ENCODE measurements at places on chromosomes 11 and 22.

DNA sequence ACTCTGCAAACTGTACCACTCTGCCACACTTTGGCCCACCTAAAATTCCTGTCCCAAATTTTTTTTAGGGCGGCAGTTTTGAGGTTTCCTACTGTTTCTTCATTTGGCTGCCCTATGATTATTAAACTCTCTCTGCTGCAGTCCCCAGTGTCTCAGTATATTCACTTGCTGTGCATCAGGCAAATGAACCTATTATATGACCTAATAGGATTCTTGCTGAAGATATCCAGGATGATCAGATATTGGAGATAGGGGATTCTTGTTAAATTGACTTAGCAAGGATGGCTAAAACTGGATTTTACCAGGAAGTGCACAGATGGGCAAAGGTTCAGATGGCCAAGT lies 410.8 kb upstream of the DDI1 start:
- no peak for DNase-seq

GRCh38 chr11:132910011-132910760 lies 622.1 kb downstream of the OPCML start:
- no peak for DNase-seq

DNA sequence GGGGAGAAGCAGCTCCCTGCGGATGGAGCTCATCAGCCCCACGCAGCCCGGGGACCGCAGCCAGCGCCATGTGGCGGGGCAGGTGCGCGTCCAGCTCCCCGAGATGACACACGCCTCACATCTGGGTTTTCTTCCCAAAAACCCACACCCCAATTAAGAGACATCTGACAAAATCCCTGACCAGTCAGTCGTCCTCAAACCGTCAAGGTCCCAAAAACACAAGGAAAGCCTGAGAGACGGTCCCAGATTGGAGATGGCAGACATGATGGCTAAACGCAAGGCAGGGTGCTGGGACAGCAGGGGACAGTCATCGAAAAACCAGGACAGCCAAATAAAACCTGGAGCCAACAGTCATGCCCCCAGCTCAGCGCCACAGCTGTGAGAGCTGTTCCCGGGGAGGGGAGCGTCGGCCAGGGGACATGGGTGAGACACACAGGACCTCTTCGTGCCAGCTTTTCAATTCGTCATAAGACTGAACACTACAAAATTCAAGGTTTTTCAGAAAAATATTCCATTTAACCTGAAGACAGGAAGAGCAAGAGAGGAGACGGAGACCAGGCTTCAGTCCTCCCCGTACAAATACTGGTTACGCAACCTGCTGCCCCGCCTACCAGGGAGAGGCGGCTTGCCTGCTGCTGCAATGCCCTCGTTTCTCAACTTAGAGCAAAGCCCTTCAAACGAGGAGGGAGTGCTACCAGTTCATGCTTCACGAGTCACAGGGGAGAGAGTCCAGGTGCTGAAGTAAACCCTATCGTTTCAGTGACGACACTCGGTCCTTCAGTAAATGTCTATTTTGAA lies 10.5 kb downstream of the TOLLIP start:
- DNase-seq = peak; percentile 85

DNA sequence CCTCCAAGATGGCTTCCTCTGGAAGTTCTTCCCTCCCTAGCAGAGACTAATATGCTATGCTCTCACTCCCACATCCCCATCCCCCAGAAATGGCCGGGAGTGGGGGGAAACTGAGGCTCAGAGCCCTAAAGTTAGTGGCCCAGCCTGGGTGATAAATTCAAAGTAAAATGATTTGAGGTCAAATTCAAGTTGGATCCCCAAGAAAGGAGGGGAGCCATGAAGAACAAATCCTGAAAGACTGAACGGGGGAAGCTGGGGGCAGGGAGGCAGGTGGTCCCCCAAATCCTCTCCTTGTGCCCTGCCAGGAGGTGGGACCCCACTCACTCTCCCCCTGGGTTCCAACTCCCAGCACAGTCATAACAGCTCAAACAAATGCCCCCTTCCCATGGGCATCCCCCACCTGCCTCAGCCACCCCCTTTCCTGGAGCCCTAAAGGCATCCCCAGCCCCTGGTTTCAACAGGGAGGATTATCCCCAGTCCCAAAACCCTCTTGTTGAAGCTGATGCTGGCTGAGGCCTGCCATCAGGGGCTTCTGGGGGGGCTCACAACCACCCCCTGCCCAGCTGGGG lies 1.1 kb downstream of the CBX6 start:
- DNase-seq = no peak

- no peak for DNase-seq
Observed at GRCh38 chr11:67370351-67371076, 2.9 kb downstream of the CLCF1 start.

GRCh38 chr11:102553835-102554282 lies 23.3 kb upstream of the MMP7 start:
- DNase-seq = peak; percentile 26

DNA sequence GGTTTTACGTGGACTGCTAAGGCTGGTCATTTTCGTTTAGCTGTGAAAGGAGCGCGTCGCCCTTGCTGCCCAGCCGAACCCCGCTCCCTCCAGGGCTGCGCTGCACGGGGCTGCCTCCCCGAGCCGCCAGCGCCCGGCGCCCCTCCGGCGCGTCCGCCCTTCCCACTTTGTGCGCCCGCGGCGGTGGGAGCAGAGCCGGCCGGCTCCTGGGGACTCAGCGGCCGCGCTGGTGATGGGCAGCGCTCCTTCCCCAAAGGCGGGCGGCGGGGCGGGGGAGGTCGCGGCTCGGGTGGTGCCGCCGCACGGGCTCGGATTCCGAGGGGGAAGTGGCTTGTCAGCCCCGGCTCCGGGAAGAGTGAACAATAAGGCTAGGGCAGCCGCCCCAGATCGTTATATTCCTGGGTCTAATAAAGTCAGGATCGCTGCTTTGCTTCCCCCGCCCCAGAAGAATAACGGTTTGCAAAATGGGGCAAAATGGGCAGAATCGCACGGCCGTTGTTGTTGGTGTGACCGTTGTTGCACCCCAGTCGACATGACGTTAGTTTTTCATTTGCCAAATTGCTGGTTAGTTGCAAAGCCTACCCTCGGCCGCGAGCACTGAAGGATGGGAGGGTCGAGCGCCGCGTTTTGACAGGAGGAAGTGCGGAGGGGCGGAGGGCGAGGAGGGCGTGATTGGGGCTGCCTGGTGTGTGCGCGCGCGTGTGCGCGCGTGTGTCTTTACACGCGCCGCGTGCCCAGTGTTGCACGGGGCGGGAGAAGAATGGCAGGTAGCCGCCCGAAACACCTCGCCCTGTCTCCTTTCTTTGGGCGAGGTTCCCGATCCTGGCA lies 745 bp downstream of the NCAM1 start:
- DNase-seq = no peak

DNA sequence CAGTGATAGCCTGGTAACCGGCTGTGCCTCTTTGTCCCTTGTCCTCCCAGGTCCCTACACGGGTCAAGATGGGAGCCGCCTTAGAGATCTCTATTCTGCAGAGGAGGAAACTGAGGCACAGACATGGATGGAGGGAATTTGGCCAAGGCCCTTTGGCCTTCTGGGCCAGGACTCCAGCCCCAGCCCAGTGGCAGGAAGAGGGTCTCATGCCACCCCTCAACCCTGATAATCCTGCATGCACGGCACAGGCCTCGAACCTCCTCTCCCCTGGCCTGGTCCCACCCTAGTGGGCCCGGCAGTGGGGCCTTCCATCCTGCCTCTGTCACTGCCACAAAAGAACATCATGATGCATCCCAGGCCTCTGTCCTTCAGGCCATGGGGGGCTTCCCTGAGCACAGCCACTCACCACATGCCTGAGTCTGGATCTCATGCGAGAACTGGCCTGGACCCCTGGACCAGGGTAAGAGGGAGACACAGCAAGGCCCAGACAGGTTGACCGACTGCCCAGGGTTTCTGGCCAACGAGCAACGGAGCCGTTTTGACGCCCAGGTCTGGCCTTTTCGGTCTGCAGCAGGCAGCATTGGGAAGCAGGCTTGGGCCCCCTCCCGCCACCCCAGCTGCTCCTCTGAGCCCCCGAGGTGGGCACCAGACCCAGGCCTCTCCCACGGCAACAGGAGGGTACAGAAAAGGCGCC lies 6.5 kb downstream of the LINC01488 start:
- DNase-seq = no peak

GRCh38 chr11:75845324-75845723 lies 30.3 kb downstream of the UVRAG start:
- peak; percentile 57 for DNase-seq

GRCh38 chr22:50210378-50211139 lies 9.7 kb downstream of the SELENOO start:
- no peak for DNase-seq

- DNase-seq = no peak
Observed at GRCh38 chr11:1071571-1072115, 3.0 kb upstream of the MUC2 start.

- no peak for DNase-seq
Observed at GRCh38 chr11:117923275-117923674, 5.9 kb downstream of the TMPRSS13 start.

GRCh38 chr11:86156397-86156955 lies 87.6 kb upstream of the PICALM start:
- peak; percentile 75 for DNase-seq

- DNase-seq = no peak
Observed at GRCh38 chr11:68116974-68117373, 4.2 kb downstream of the CHKA start.

- no peak for DNase-seq
Observed at GRCh38 chr11:120457996-120458395, 53.6 kb upstream of the GRIK4 start.

GRCh38 chr11:92224407-92225124 lies at the start of gene FAT3:
Gene FAT3 (plus strand): TSS chr11:92224818. CDS start chr11:92352113, 127,295 bp downstream.
- no peak for DNase-seq

DNA sequence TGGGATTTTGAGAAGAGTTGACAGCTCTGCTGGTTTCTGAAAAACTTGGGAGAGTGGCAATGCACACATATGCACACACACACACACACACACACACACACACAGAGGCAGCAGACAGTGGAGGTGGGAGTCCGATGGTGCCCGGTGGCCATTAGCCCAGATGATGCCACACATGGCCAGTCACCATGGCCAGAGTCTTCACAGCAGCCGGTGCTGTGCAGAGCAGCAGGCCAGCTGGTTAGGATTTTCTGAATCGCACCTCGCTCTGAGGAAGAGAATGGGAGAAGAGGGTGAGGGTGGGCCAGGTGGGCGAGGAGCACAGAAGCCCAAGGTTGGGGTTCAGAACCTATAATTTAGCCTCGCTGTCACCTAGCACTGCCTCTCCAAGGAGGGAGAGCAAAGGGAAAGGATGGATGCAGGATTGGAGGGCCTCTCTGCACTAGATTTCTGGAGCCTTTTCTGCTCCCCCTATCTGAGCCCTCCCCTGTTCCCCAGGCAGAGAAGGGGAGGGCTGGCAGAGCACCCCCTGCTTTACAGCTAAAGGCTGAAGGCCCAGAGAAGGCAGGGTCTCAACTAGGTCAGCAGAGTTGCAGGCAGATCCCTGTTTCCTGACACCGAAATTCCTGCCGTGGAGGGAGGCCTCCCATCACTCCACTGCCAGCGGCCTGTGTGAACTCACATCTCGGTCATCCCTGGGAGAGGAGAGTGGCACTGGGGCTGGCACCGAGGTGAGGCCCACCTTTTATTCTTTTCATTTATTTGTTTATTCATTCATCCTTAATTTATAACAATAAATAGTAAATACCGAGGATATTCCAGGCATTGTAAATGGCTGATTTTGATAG lies 25.8 kb upstream of the FXYD6 start:
- DNase-seq = no peak

DNA sequence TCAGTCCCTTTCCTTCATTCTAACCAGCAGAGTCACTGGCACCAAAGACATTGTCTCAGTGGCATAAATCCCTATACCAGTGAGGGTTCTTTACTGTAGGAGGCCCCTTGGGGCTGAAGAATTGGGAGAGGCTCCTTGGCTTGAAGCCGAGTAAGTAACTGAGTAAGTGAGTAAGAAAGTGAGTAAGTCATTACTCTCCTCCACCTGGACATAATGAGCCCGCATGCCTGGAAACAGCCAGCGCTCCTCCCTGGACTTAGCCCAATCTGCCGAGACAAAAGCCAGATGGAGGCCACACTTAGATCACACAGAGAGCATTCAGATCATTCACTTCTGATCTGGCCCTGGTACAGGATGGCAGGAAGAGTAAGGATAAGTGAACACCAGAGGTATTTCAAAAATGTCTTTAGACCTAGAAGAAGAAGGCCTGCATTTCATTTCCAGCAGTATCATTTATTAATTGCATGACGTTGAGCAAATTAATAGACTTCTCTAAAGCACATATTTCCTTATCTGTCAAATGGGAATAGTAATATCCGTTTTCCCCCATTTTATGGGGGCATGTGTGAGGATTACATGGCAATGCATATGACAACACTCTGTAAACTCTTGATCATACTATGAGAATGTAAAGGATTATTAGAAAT lies 8.2 kb upstream of the MICAL3 start:
- DNase-seq = no peak

DNA sequence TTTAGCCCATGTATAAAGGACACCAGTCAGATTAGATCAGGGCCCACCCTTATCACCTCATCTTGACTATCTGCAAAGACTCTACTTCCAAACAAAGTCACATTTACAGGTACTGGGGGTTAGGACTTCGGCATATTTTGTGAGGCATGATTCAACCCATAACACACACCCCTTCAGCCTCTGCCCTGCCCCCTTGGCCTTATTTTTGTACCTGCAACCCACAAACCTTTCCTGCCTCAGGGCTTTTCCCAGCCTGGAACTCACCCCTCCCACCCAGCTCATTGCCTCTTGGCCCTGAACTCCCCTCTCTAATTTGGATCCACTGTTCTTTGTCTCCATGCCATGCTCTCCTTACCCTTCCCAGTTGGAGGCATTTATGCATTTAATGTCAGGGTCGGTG lies 1116.9 kb downstream of the TBC1D22A start:
- DNase-seq = no peak

DNA sequence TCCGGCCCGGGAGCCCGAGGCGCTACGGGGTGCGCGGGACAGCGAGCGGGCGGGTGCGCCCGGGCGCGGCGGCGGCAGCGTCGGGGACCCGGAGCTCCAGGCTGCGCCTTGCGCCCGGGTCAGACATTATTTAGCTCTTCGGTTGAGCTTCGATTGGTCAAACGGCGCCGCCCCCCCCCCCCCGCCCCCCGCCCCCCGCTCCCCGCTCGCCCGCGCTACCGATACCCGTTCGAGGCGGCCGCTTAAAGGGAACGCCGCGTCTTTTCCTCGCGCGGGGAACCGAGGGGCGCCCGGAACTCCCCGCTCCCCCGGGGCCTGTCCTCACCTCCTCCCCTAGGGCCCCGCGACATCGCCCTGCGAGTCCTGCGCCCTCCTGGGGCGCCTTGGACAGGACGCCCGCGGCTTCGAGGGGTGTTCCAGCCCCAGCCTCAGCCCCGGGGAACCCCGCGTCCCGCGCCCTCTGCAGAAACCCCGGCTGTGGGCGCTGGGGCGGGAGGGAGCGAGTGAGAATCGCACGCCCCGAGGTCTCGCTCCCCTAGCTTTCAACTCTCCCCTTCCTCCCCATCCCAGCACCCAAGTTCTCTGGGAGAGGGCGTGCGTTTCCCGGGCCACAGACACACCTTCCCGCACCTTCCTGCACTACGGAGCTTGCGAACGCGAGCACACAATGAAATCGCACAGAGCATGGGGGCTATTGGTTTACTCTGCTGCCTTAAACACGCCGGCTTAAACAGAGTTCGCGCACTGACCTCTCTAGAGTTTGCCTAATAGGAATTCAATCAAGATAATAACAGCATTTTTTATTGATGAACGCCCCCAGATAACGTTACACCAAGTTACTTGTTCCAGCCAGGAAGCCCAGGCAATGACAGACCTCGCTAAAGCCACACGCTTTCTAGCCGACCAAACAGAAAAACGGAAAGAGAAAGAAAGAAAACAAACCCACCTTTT lies at the start of gene BDNF:
TSS of gene BDNF (minus strand) at position 105 of the 951 bp plus-strand sequence. CDS start 41,891 bp downstream, outside the sequence.
- DNase-seq = no peak

Data from MV-4-11 (cell line).